Vagina (tissue), 2 donors: ENCODE measurements at places on chromosomes 1 and 21.

DNA sequence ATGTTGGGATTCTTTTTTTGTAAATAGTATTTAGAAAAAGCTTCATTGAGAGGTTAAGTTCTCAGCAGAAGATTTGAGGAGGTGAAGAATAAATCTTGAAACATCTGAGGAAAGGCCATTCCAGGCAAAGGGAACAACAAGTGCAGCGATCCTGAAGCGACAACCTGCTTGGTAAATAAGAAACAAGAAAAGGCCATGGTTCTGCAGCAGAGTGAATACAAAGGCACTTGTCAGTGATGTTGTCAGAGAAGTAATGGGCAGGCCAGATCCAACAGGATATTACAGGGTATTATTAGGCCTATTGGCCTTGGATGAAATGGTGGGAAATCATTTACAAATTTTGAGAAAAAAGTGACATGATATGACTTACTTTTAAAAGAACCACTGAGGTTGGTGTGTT lies 960.0 kb downstream of the PLA2G4A start:
- DNase-seq, result no peak

GRCh38 chr1:54706419-54706818 lies 9.2 kb upstream of the TTC4 start:
- DNase-seq, result no peak

GRCh38 chr1:42240966-42241755 lies 76.6 kb upstream of the GUCA2A start:
- DNase-seq, result no peak

DNA sequence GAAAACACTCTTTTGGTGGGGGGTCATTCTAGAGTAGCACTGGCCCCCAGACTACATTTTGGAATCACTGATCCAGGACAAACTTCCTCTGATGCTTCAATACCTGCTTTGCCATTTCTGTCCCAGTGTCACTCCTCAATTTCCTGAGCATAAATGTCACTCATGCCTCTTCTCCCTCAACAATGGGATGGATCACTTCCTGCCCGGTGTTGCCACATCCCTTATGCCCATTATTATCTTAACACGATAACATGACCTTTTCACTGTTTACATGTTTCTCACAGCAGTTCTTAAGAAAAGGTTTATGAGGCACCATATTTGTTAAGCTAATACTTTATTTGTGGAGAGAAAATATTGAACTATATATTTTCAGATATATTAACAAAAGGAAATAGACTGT lies 3.9 kb upstream of the ITLN1 start:
- no peak for DNase-seq

GRCh38 chr1:186837806-186838205 lies 9.1 kb downstream of the PLA2G4A start:
- DNase-seq, result no peak

- DNase-seq, result no peak
Measured at GRCh38 chr1:178360421-178360820, 136.3 kb downstream of the CLEC20A start.

- DNase-seq, result no peak
Measured at GRCh38 chr1:99292886-99293285, 28.6 kb downstream of the PLPPR4 start.

GRCh38 chr1:43492826-43493225 lies 37.9 kb upstream of the PTPRF start:
- DNase-seq, result no peak

DNA sequence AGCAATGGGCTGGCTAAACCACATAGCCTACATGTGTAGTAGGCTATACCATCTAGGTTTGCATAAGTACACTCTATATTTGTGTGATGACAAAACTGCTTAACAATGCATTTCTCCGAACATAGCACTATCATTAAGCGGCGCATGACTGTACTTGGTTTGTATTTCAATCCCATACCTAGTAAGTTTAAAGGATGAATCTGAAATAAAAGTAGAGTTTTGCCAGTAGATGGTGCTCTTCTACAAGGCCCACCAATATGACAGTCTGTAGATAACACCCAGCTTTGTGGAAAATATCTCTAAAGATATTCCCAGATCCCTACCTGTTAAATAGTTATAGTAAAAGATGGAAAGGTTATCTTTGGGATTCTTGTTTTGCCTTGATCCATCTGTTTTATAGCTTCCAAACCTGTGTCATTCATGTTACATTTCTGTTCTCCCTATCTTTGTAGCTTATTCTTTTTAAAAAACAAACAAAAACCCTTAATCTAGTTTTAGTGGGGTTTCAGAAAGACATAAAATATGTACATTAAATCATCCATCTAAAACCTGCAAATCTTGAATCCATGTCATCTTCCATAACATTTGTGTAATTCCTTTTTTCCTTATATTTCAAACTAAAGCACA lies 33.9 kb upstream of the ASPM start:
- DNase-seq, result no peak

DNA sequence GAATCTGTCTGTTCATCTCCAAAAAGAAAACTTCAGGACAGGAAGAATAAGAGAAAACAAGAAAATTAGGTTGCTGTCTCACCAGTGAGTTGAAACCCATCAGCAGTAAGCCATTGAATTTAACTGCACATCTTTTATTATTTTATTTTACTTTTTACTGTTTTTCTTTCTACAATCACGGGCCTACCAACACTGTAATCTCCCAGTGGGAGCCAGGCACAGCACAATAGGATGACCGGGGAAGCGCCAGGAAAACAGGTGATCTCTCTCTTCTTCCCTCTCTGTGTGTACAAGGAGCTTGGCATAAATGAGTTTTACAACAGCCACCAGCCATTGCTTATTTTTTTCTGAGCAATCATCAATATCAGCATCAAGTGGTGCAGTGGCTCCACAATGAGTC lies 113.1 kb upstream of the ESRRG start:
- no peak for DNase-seq

DNA sequence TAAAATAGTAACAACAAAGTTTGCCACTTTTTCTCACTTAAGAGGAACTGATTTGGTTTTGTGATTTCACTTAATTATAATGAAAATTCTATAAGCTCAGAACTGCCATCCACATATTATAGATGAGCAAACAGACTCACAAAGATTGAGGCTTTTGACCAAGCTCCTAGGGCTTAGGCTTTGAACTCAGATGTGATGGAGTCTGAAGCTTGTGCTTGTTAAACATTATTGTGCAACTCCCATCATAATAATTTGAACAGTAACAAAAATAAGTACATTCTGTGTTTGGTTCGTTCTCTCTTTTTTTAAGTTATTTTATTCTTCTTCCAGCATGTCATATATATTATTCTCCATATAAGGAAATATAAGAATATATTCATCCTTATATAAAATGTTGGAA lies 403.4 kb downstream of the PTPRC start:
- no peak for DNase-seq

GRCh38 chr21:17673261-17674020 lies 60.7 kb upstream of the BTG3 start:
- no peak for DNase-seq

- DNase-seq, result no peak
Measured at GRCh38 chr21:21028275-21028820, 30.1 kb downstream of the NCAM2 start.
